ENCODE measurements at places on chromosomes 1 and 21.

DNA sequence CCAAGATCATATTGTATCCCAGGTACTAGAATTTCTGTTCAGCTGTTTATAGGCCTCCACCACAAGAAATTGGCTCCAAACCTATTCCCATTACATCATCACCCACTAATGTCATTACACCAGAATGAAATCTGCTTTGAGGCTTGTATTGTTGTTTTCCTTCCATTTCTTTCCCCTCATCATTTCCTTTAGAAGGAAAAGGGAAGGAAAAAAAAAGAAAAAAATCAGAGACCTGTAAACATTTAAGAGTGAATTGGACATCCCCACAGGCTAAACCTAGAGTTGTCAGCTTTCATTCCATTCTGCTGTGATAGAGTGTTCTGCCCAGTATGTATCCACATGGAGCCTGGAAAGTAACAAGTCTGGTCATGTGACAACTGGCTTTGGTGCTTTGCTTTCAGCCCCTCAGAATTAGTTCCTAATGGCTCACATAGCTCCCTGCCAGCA is 44.6 kb downstream of the NFYC start:
- DNase-seq = no peak

- DNase-seq = no peak
These were observed 22.3 kb downstream of the KNCN start for GRCh38 chr1:46529031-46529630.

GRCh38 chr1:163650624-163651023 is 328.9 kb downstream of the NUF2 start:
- DNase-seq = no peak

- no peak for DNase-seq
These were observed 77.4 kb downstream of the APP start for GRCh38 chr21:26093122-26093521.
